Neuronal stem cell (in vitro differentiated cells): ENCODE measurements at places on chromosomes 1 and 21.
A peak's percentile ranks its signal among the peaks of the same experiment; 100 is the strongest.

DNA sequence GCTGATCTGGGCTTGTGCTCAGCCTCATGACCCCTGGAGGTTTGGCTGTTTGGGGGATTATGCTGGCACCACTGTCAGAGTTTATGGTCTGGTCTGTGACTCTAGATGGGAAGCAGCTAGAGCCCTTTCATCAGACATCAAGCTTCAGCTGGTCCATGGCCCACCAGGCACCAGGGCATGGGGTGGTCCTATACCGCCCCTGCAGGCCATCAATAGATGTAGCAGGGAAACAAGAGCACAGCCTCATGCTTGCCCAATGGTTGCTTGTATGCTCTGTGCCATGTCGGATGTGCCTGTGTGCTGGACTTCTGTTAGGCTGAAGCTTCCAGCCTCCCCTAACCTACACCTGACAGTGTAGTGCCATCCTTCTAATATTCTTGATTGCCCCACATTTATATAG, 71.1 kb upstream of the CD34 start:
- no peak overlapping the region for H3K4me3 ChIP-seq
- H3K4me1 ChIP-seq = no peaks in the 10 kb centered on the region
- H3K27me3 ChIP-seq = peaks cover 12% of the 10 kb centered on the region
- no peak overlapping the region for H3K27ac ChIP-seq

DNA sequence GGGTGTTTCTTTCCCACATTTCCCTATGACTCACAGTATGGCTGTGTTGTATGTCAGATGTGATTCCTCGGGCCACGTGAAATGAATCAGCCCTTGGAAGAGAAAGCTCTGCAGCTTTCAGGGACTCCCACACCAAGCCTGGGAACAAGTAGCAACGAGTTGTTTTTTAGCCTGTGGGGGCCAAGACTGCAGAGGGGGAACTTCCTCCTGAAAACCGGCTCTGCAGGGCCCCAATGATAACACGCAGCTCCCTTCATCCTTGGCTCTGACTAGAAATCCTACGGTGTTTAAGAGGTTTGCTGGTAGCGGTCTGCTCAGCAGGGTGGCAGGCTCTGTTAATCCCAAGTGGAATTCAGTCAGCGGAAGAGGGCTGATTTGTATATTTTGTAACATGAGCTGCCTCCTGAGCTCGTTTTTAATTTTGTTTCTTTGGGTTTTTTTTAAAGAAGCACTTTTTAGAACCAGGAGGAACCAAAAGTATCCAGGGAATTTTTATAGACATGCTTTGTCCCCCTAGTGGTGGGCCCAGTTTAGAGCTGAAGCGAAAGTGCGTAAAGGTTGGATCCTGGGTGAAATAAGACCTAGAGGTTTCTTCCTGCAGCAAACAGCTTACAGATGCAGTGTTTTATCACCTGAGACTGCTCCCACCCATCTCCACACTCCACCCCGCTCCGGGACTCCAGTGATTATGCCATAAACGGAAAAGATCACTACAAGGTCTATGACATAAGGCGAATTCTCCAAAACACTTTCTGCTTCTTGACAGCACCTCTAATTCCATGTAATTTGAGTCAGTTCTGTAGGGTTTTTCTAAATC, 48.8 kb downstream of the LAMC2 start:
- no peaks in the 10 kb centered on the region for H3K4me1 ChIP-seq
- H3K27me3 ChIP-seq = no peaks in the 10 kb centered on the region
- DNase-seq = peak; percentile 63
- no peak overlapping the region for H3K4me3 ChIP-seq
- peak overlapping the region; percentile 88 for H3K27ac ChIP-seq

GRCh38 chr1:21552715-21553114, 43.5 kb downstream of the ALPL start:
- no peak overlapping the region for H3K27ac ChIP-seq
- H3K4me1 ChIP-seq = peaks cover 5% of the 10 kb centered on the region
- no peak overlapping the region for H3K4me3 ChIP-seq

- H3K36me3 ChIP-seq = peaks cover 28% of the 10 kb centered on the region
- H3K27ac ChIP-seq = no peak overlapping the region
- H3K4me3 ChIP-seq = no peak overlapping the region
Measured at GRCh38 chr1:45335855-45336324, 4.1 kb upstream of the TOE1 start.

DNA sequence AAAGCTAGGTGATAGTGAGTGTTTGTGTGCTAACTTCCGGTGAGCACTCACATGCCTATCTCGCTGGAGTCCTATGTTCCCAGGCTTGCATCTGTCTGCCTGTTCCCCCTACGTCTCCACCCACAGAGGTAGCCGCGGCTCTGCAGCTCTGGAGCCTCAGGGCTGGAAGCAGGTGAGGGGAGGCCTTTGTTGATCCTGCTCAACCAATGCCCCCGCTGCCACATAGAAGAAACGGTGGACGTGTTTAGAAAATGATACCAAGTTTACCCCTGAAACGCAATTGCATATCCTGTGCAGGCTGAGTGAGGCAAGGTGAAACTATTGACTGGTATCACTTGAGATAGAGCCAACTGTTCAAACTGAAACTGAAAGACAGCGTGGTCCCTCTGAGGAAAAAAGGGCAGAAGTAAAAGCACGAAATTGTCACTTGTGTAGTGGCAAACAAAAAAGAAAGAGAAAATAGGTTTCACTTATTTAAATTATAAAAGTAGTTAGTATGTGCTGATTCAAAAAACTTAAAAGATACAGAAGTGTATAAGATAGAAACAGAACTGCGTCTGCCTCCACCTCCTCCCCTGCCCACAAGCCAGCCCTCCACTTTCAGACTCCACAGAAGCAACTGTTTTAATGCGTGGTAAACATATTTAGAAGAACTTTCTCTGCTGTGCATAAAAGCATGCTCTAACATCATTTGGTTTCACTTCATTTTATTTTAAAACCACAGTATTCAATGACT, 38.6 kb upstream of the ETS2 start:
- no peak for DNase-seq
- no peak overlapping the region for H3K4me3 ChIP-seq
- no peaks in the 10 kb centered on the region for H3K4me1 ChIP-seq
- H3K27ac ChIP-seq = no peak overlapping the region

DNA sequence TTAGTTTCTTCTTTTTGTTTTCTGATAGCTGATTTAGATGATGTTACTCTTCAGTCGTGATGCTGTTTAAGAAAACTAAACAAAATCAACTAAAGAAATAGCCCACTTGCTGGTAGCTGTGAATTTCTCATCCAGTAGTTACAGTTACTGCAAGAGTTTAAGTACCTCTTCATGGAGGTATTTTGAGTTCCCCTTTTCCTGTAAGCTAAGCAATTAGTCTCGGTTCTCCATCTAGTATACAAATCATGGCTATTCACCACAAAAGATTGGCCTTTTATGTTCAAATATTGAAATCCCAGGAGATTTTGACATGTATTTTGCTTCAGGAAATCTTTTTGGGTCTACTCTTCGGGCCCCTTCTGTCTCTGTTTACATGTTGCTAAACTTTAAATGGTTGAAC, 31.1 kb downstream of the HUNK start:
- no peaks in the 10 kb centered on the region for H3K27me3 ChIP-seq
- H3K27ac ChIP-seq = no peak overlapping the region
- peaks cover 14% of the 10 kb centered on the region for H3K4me1 ChIP-seq
- H3K36me3 ChIP-seq = no peaks in the 10 kb centered on the region

GRCh38 chr1:215285013-215285800, 202.7 kb downstream of the KCNK2 start:
- H3K4me3 ChIP-seq = no peak overlapping the region
- no peaks in the 10 kb centered on the region for H3K4me1 ChIP-seq

GRCh38 chr1:22592919-22593790, 29.9 kb downstream of the EPHA8 start:
- H3K4me1 ChIP-seq = no peaks in the 10 kb centered on the region
- H3K4me3 ChIP-seq = no peak overlapping the region
- H3K27ac ChIP-seq = no peak overlapping the region
- no peak for DNase-seq

DNA sequence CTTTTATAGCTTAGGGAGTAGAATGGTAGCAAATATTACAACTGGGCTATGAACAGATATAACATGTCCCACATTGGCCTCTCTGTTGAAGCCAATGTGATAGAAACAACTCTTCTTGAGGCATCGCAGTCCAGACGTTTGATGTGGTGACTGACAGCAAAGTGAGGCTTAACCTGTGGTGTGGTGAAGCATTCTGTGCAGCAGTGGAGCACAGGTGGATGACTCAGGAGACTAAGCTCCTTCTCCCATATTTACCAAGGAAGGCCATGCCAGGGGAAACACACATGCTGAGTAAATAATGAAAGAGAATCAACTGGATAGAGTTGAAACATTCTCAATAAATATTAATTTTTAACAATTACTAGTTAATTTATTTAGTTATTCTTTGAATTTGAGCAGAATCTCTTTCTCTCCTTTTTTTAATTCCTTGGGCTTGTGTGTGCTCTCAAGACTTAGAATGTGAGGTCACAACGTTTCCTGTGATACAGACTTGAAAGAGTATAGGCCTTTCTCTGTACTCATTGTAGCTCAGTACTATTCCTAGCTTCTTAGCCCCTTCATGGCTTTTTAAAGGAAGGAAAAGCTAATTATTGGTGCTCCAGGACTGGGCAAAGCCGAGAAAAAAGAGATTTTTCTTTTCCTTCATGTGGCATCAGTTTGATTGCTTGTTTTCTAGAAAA, 17.6 kb downstream of the CRB1 start:
- H3K4me3 ChIP-seq = no peak overlapping the region
- H3K27ac ChIP-seq = no peak overlapping the region
- no peak for DNase-seq
- no peaks in the 10 kb centered on the region for H3K36me3 ChIP-seq
- H3K4me1 ChIP-seq = no peaks in the 10 kb centered on the region
- H3K27me3 ChIP-seq = no peaks in the 10 kb centered on the region

GRCh38 chr21:30337772-30338171, 278 bp upstream of the KRTAP27-1 start:
- no peak overlapping the region for H3K4me3 ChIP-seq
- no peak for DNase-seq

DNA sequence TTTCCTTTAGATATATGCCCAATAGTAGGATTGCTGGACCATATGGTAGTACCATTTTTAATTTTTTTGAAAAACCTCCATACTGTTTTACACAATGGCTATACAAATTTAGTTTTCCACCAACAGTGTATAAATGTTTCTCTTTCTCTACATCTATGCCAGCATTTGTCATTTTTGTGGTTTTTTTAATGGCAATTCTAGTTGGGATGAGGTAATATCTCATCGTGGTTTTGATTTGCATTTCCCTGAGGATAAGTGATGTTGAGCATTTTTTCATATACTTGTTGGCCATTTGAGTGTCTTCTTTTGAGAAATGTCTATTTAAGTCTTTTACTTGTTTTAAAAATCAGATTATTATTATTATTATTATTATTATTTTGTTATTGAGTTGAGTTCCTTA, 35.5 kb downstream of the PLA2G4A start:
- H3K4me1 ChIP-seq = no peaks in the 10 kb centered on the region
- no peaks in the 10 kb centered on the region for H3K36me3 ChIP-seq
- H3K4me3 ChIP-seq = no peak overlapping the region
- no peak overlapping the region for H3K27ac ChIP-seq

DNA sequence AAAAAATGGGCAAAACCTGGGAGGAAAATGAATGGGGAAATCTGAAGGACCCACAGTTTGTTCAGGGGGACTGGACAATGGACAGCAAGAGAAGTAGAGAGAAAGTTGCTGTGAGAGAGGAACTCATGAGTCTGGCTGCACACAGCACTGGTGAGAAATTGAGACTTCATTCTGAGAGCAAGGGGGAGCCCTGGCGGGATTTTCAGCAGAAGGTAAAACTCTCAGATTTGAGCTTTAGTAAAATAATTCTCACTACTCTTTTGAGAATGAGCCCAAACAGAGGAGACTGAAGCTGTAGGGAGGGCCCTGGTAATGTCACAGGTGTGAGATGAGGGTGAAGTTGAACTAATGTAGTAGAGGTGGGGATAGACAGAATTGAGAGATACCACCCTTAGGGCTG, 438.6 kb downstream of the OMA1 start:
- H3K36me3 ChIP-seq = no peaks in the 10 kb centered on the region
- no peaks in the 10 kb centered on the region for H3K27me3 ChIP-seq
- H3K27ac ChIP-seq = no peak overlapping the region
- no peak overlapping the region for H3K4me3 ChIP-seq

DNA sequence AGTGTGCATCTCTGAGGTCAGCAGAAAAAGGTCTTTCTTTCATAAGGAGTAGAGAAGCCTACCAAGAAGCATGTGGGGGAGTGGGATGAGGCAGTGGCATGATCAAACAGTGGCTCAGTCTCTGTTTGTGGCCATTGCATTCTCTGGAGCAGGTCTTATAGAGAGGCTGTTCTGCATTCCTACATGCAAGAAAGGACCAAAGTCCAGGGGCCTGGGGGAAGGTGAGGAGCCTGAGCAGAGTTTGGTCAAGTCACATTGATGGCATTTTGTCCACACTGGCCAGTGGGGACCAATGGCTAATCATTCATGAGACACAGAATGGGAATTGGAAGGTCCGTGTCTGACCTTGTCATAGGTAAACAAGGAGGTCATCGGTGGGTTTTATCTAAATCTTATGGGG, 25.4 kb downstream of the MAP10 start:
- H3K27me3 ChIP-seq = no peaks in the 10 kb centered on the region
- DNase-seq = no peak
- no peaks in the 10 kb centered on the region for H3K36me3 ChIP-seq
- no peak overlapping the region for H3K4me3 ChIP-seq

DNA sequence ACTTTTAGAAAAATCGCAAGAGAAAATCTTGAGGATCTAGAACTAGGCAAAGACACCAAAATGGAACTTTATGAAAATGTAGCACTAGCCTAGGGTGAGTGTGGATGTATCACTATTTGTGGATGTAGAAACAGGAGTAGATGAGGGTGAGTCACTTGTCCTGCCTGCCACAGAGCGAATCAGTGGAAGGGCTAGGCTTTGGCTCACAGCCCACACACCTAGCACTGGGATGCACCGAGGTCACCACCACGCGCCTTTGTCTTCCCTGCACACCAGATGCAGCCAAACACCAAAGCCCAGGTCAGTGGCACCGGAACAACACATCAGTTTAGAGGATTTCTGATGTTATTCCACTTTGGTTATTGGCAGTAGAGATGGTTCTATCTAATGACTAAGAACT, 38.2 kb downstream of the PKNOX1 start:
- peaks cover 73% of the 10 kb centered on the region for H3K36me3 ChIP-seq
- no peak overlapping the region for H3K4me3 ChIP-seq
- peaks cover 4% of the 10 kb centered on the region for H3K4me1 ChIP-seq
- no peak for DNase-seq
- H3K27ac ChIP-seq = no peak overlapping the region

- no peaks in the 10 kb centered on the region for H3K36me3 ChIP-seq
- H3K4me1 ChIP-seq = no peaks in the 10 kb centered on the region
- H3K27ac ChIP-seq = no peak overlapping the region
- DNase-seq = no peak
- H3K27me3 ChIP-seq = no peaks in the 10 kb centered on the region
Measured at GRCh38 chr1:210053126-210053525, 115.1 kb downstream of the SYT14 start.
